Body of pancreas (tissue), 4 donors: ENCODE measurements at places on chromosomes 7 and 10. TPM values are rescaled to one million over a fixed set of nuclear protein-coding genes. Genes with fewer than 3 reads are reported as not detected.

NAT16 gene
- 0.26 TPM for total RNA-seq

TLX1 gene
- total RNA-seq = 0.52 TPM

PDZD7 gene
- 0.52 TPM for total RNA-seq

AKR1E2 gene
- total RNA-seq = 14.5 TPM

LRRD1 gene
- not detected for total RNA-seq

MMRN2 gene
- total RNA-seq = 17.4 TPM

PPP1R9A gene
- 44.2 TPM for total RNA-seq

COBL gene
- total RNA-seq = 25.4 TPM

ZWINT gene
- total RNA-seq = 2.9 TPM
